ENCODE measurements at places on chromosomes 12 and 14.

DNA sequence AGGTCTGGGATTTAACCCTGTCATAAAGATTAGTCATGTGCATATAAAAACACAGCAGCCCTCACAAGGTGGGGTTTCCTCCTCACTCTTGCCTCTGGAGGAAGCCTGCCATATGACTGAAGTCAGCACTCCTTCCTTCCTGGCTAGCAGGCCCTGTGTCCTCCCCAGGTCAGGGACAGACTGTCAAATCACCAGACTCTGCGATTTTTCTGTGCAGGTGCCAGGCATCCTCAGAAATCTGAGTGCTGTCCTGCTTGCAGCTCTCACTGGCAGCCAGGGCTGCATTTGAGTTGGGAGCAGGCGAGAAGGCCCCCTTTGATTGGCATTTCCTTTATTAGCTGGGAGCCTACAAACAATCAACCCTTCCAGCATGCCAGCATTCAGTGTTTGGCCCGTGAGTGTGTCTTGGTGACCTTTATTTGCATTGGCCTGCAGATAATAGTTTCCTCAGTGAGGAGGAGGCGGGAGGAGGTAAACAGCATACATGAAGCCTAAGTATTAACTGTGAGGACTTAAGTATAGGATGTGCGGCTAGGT, 183.8 kb upstream of the ARHGAP5 start:
- DNase-seq: no peak

- DNase-seq: no peak
These were observed 6.9 kb downstream of the FBXO34 start for GRCh38 chr14:55277972-55278740.

GRCh38 chr14:101836135-101836534, 74.6 kb downstream of the PPP2R5C start:
- no peak for DNase-seq

DNA sequence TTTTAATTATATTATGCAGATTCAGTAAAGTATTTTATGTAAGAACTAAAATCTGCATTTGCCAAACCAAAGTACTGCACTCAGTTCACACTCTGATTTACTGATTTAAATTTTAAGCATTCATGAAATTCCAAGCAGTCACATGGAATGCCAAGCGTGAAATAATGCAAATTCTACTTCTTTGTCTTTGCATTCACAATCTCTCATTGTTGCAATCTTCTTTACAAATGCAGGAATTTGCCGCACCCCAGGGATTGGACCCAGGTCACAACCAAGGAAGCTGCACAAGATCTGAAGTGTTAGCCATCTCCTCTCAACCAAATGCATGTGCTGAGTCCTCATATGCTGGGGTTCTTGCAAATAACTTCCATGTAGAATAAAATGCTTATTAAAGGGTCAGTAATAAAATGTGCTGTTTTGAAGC, 71.9 kb downstream of the TUNAR start:
- DNase-seq: no peak

- DNase-seq: no peak
These were observed 6.9 kb downstream of the NPC2 start for GRCh38 chr14:74486164-74486563.

DNA sequence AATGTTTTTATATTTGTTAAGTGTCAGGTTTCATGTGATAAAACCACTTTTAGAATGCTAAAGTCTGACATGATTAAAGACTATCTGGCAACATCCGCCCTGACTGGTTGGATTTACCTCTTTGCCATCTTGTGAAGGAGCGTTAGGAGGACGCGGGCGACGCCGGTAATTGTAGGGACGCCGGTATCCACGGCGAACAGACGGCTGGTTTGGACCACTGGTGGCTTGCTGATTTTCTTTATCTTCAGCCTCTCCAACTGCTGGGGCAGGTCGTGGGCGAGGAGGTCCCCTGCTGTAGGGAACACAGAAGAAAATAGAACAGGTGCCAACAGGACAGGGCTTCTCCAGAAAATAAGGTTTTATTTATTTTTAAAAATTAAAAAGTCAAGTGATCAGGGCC, 21.3 kb downstream of the YBX3 start:
- no peak for DNase-seq

DNA sequence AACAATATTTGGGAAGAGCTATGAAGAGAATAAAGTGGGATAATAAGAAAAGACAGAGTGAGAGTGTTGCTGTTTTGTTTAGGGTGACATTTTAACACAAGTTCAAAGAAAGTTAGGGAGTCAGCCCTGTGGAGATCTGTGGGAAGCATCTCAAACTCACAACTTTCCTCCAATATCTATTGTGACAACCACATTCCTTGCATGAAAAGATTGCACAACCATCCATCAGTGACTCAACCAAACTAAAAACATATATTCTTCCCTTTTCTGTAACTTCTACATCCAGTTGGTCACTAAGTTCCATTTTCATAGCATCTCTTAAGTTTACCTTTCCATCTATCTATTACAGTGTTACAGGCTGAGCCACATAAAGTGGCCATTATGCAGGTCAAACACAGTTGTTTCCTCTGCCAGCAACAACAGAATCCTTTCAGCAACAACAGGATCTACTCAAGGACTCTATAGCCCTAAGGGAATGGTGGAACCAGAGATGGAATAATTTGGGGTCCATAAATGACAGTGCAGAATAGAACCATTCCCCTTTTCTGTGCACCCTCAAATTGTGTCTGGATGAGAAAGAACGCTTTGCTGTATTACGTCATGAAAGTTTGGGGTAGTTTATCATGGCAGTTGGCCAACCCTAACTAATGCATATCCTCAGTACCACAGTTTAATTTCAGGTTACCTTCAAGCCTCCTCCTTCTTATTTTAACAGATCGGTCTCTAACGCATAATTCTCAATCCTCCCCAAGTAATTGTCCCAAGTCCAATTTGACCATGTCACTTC, 118.8 kb downstream of the ST8SIA1 start:
- no peak for DNase-seq

GRCh38 chr14:56219666-56220413, 101.6 kb downstream of the PELI2 start:
- no peak for DNase-seq

DNA sequence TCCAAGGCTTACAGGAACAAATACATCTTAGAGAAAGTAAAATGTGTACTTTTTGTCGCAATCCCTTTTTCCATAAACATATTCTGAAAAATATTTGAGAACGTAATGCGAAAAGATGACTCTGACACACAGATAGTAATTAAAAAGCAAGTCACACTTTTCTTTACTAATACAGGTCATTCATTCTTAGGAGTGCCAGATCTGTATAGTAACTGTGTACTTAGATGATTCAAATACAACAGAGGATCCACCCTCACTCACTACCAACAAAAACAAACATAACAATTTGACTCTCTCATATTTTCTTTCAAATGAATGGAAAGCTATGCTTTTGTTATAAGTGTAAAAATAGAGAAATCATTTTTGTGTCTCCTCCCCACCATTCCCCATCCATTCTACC, 795.4 kb downstream of the SLC6A15 start:
- no peak for DNase-seq

DNA sequence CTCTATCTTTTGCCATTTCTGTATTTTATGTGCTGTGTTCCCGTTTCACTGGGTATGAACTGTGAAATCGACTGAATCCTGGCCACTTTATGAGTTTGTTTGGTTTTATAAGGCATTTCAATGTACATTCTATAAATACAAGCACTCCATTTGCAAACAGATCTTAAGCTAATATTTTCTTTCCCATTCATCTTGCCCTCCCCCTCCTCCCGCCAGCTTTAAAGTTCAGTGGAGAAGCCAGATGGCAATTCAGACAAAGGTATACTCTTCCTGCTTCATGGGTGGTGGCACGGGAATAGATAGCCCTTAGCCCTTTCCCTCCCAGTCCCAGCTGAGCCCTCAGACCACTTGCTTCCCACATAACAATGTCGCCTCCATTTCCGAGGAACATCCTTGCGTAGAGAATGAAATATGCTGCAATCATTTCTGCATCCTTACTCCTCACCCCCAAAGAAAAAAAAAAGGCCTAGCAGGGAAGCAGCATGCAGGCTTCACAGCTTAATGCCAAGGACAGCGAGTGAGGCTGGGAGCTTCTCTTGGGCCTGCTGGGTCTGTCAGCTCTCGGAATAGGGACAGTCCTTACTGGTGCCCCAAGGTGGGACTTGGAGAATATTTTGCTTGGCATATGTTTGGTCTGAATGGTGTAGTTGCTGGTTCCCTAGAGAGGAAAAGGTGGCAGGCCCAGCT, 52.8 kb upstream of the SRSF5 start:
- no peak for DNase-seq

- no peak for DNase-seq
These were observed 346.2 kb upstream of the PRICKLE1 start for GRCh38 chr12:42935756-42936155.

GRCh38 chr14:20435582-20436362, at the start of gene KLHL33:
KLHL33 (minus strand) TSS chr14:20436166; CDS start chr14:20435811, 355 bp downstream.
- no peak for DNase-seq

GRCh38 chr14:61992139-61992538, 229.9 kb downstream of the SNAPC1 start:
- DNase-seq: no peak

GRCh38 chr12:42174978-42175377, 30.3 kb upstream of the GXYLT1 start:
- no peak for DNase-seq

GRCh38 chr12:68403296-68403695, 71.1 kb upstream of the MDM1 start:
- DNase-seq: no peak

- no peak for DNase-seq
These were observed 100.2 kb upstream of the EVL start for GRCh38 chr14:99964979-99965378.

DNA sequence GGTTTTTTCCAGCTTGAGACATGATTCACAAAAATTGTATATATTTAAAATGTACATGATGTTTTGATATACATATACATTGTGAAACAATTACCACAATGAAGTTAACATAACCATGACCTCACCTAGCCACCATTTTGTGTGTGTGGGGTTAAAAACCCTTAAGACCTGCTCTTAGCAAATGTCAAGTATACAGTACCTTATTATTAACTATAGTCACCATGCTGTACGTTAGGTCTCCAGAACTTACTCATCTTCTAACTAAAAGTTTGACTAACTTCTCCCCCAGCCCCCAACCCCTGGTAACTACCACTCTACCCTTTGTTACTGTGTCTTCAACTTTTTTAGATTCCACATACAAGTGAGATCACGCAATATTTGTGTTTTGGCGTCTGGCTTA, 52.6 kb downstream of the EIF2S3B start:
- DNase-seq: no peak

- no peak for DNase-seq
These were observed 53.6 kb upstream of the BCL11B start for GRCh38 chr14:99325591-99325990.

- no peak for DNase-seq
These were observed 34.1 kb downstream of the PSMC1 start for GRCh38 chr14:90290337-90291011.

- no peak for DNase-seq
These were observed 4.3 kb downstream of the CCND2 start for GRCh38 chr12:4277857-4278256.

DNA sequence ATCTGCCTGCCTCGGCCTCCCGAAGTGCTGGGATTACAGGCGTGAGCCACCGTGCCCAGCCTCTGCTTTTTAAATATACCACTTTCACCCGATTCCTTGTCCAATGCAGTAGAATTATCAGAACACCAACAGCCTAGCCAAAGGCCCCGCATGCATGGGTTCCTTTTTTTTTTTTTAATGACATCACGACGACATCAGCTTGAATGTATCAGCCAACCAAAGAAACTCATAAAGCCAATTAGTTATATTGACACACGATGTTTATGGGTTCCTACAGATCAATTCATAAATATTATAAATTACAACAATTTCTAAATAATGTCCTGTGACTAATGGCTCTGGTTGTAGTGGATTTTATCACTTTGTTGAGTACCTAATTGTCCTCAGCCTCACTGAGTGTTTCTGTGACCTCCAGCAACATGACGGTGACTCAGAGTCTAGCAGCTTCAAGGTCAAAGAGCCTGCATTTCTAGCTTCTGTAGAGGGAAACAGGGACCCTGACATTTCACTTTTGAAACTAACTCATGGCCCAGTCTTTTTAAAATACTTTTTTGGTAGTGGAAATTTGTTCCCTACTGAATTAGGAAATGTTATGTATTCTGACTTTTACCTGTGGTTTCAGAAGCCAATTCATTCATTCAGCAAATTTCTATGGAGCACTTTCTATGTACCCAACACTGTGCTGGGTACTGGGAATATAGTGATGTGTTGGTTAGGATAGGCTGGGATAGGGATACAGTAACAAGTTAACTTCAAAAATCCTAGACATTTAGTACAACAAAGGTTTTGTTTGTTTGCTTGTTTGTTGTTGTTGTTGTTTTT, 144.1 kb downstream of the SUDS3 start:
- no peak for DNase-seq

DNA sequence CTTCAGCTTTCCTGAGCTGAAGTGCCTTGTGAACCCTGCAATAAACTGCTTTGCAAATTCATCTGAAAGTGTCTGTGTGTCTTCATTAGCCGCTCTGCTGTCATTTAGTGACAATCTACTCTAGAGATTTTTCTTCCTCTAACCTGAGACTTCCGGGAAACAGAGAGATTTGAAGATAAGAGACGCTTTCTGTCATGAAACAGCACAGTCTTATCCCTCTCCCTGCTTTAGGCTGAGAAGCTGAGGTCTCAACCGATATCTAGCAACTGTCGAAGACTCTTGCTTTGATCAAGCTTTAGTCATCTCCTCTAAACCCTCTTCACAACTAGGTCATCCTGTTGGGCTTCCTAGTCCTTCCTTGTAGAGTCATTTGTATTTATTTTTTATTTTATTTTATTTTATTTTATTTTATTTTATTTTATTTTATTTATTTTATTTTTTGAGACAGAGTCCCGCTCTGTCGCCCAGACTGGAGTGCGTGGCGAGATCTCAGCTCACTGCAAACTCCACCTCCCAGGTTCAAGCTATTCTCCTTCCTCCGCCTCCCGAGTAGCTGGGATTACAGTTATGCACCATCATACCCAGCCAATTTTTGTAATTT, 1.2 kb downstream of the RNASE2 start:
- DNase-seq: no peak

DNA sequence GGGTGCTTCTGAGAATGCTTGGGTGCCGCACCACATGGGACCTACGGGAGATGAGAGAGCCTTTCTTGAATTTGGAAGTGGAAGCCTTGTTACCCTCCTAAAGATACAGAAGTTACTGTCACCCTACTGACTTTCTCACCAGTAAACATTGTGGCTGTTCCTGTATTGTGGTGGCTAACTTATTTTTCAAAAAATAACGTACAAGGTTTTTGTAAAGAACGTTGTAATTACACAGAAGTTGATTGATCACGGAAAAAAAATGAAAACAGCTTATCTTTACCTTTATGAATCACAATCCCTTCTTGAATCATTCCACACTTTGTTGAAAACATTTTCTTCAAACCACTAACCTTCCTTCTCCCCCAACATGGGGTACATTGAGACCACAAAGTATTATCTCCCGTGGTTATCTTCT, 22.0 kb upstream of the PPFIBP1 start:
- DNase-seq: no peak

GRCh38 chr14:25537846-25538455, 488.0 kb upstream of the STXBP6 start:
- peak; percentile 41 for DNase-seq

DNA sequence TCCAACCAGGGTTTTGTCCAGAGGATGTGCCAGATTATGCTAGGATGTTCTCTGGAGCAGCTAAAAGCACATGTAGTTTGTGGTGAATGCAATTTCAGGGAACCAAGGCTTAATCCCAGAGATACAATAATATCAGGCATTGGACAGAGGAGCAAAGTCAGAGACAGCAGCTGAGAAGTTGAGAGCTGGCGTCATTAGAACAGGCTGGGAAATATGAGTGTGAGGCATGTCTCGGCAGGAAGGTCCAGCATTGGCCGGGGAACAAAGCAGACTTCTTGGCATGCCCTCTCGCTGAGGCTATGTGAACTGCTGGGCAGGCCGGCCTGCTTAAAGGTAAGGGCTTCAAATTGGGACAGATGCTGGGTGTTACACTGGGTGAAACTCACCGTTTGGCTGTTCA, 125.4 kb downstream of the CAND1 start:
- DNase-seq: no peak
